NCI-H69 (cell line): ENCODE measurements at places on chromosomes 6 and 20.
A peak's percentile ranks its signal among the peaks of the same experiment; 100 is the strongest.

DNA sequence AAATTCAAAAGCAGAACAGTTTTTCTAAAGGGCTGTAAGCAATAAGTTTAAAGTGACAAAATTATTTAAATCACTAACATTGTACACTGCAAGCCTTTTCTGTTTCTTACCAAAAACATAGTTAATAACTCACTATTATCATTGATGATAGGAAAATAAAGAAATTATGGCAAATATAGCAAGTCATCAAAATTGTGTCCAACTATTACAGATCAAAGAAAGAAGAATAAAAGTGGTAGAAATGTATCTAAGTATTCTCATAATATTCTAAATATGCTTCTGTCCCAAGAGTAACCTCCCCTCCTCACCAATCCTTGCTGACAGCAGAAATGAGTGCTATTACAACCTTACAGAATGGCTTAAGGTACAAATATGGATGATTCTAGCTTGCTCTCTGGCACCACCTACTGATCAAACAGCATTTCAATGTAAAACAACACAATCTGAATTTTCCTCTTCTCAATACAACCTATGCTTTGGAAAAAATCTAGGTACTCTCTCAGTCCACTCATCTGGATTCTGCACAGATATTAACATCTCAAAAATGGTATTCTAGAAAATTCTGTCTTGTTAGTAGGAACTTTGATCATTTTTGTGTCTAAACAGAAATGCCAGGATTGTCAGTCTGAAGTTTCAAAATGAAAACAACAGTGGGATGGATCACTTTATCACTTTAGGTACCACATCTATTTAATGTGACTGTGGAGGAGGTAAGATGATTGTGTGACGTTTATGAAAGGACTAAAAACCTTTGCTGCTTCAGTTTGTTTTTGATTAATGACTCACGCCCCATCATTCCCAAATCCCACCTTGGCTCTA, 40.9 kb downstream of the ZFP64 start:
- DNase-seq, result peak; percentile 42

- DNase-seq, result peak; percentile 82
These were observed 9.2 kb upstream of the C6orf141 start for GRCh38 chr6:49541210-49541724.

GRCh38 chr20:38973645-38974044, 11.5 kb downstream of the DHX35 start:
- no peak for DNase-seq

DNA sequence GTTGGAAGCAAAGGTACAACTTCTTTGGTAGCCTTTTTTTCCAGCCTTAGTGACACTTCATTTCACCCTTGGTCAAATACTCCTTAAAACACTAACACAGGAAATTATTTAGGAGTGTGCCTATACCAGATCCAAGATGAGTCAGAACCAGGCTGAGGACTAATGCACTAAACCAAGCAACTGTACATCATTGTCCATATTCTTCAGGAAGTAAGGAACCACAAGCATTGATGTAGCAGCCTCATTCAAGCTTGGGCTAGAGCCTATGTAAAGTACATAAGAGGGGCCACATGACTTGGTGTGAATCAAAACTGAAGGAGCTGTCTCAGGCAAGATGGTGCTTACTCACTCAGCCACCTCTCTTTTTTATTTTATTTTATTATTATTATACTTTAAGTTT, 20.7 kb upstream of the ADGB start:
- no peak for DNase-seq

- DNase-seq, result no peak
These were observed 10.5 kb downstream of the AURKA start for GRCh38 chr20:56381501-56381900.

DNA sequence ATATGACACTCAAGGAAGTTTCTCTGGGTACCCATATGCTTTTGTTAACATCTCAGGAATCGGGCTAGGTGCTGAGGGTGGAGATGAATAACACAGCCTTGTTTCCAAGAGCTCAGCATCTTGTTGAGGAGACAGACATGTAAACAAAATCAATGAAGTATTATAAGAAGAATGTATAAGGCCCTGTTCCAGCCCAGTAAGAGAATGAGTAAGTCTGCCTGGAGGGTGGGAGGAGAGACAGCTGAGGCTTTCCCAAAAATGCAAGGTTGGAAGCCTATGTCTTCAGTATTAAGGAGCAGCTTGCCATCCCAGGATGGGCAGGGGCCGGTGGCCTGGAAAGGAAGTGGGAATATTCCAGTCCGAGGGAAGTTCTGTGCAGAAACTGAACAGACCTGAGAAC, 615.3 kb upstream of the BTBD3 start:
- no peak for DNase-seq

DNA sequence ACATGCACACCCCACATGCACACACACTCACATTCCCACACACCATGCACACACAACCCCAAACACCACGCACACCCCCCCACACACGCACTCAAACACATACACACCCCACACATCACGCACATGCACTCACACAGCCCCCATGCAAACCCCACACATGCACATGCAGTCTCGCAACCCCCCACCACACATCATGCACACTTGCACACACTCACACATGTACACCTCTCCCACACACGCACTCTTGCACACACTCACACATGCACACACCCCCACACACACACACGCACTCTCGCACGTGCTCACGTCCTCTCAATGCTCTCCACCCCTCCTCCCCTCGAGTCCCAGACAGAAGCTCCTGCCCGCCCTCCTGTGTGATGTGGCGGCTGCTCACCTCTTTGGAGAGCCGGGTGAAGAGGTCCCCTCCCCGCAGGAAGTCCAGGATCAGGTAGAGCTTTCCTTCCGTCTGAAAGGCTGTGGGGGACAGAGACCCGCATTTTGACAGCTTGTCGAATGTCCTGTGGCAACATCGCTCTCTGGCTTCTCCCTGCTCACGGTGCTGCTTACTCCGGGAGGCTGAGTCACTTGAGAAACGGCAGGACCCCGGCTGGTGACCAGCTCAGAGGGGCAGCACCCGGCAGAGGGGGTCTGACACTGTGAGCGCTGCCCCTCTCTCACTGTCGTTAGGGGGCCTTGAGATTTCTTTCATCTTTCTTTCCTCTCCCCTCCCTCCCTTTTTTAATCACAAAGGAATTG, 78.5 kb downstream of the RAMACL start:
- DNase-seq, result no peak

- DNase-seq, result peak; percentile 60
These were observed 908.7 kb upstream of the CITED2 start for GRCh38 chr6:140283197-140283596.

- no peak for DNase-seq
These were observed 15.2 kb downstream of the TFEB start for GRCh38 chr6:41720262-41720620.

- DNase-seq, result no peak
These were observed 20.1 kb downstream of the CDKAL1 start for GRCh38 chr6:20554326-20554725.

- DNase-seq, result no peak
These were observed 21.4 kb downstream of the SDCBP2 start for GRCh38 chr20:1307571-1307971.

GRCh38 chr20:38633577-38634093, 32.0 kb downstream of the ARHGAP40 start:
- DNase-seq, result peak; percentile 51

DNA sequence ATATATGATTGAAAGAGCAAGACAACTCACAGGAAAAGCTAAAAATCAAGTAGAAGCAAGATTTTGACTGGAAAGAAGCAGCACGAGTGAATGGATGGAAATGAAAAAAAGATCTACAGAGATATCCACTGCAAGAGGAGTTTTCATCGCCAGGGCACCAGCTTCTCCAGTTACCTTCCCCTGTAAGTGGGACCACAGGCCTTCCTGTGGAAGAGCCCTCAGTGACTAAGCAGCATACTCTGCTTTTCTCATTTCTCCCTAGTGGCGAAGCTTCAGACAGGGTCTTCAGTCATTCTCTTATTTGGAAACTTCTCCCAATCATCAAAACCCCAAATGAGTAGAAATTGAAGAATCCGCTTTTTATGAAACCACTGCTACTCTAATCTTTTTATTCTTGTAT, 40.5 kb downstream of the ADGRB3 start:
- DNase-seq, result no peak

- DNase-seq, result peak; percentile 11
These were observed 13.2 kb downstream of the CCN2 start for GRCh38 chr6:131937703-131938631.

DNA sequence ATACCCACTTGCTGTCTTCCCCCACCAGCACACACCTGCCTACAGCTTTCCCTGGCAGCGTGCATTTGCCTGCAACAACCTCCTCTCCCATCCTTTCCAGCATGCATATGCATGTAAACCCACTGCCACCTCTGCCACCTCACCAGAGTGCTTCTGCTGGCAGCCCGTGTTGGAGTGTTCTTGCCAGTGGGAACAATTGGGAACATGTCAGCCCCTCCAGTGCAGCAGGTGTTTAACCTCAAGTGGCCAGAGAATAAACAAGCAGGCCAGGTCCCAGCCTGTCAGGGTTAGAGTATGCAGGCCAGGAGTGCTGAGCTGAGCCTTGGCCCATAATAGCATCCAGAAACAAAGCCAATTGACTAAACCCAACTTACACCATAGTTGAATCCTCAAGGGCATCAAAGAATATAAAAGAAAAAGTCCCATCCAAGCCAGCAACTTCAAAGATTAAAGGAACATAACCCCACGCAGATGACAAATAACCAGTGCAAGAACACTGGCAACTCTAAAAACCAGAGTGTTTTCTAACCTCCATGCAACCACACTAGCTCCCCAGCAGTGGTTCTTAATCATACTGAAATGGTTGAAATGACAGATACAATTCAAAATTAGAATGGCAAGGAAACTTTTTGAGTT, 1212.1 kb upstream of the CITED2 start:
- DNase-seq, result no peak

- DNase-seq, result no peak
These were observed 177.7 kb upstream of the CDYL start for GRCh38 chr6:4598384-4598995.

DNA sequence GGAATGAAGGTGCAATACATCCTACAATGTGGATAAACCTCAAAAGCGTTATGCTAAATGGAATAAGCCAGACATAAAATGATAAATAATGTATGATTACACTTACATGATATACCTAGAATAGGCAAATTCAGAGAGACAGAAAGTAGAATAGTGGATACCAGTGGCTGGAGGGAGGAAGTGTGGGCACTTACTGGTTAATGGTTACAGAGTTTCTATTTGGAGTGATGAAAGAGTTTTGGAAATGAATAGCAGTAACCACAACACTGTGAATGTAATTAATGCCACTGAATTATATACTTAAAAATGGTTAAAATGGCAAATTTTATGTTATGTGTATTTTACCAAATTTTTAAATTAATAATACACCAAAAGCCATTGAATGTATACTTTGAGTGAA, 71.4 kb upstream of the CST7 start:
- no peak for DNase-seq

GRCh38 chr6:167968091-167968490, 29.4 kb upstream of the KIF25 start:
- peak; percentile 49 for DNase-seq

- peak; percentile 96 for DNase-seq
These were observed 80.2 kb downstream of the CARMIL1 start for GRCh38 chr6:25359191-25359861.

- no peak for DNase-seq
These were observed 24.1 kb downstream of the NPEPL1 start for GRCh38 chr20:58716476-58717277.

- no peak for DNase-seq
These were observed 32.6 kb upstream of the AHI1 start for GRCh38 chr6:135530113-135530512.

GRCh38 chr6:157762636-157763035, 60.4 kb upstream of the SNX9 start:
- DNase-seq, result no peak

GRCh38 chr6:56869346-56869745, 85.6 kb upstream of the BEND6 start:
- no peak for DNase-seq

GRCh38 chr6:30135147-30135546, 793 bp upstream of the TRIM40 start:
- DNase-seq, result no peak

GRCh38 chr6:15908871-15909270, 220.0 kb upstream of the MYLIP start:
- DNase-seq, result no peak

- DNase-seq, result peak; percentile 69
These were observed 1.6 kb upstream of the MDGA1 start for GRCh38 chr6:37699138-37699766.

GRCh38 chr6:76702187-76702586, 629.7 kb upstream of the IMPG1 start:
- no peak for DNase-seq

DNA sequence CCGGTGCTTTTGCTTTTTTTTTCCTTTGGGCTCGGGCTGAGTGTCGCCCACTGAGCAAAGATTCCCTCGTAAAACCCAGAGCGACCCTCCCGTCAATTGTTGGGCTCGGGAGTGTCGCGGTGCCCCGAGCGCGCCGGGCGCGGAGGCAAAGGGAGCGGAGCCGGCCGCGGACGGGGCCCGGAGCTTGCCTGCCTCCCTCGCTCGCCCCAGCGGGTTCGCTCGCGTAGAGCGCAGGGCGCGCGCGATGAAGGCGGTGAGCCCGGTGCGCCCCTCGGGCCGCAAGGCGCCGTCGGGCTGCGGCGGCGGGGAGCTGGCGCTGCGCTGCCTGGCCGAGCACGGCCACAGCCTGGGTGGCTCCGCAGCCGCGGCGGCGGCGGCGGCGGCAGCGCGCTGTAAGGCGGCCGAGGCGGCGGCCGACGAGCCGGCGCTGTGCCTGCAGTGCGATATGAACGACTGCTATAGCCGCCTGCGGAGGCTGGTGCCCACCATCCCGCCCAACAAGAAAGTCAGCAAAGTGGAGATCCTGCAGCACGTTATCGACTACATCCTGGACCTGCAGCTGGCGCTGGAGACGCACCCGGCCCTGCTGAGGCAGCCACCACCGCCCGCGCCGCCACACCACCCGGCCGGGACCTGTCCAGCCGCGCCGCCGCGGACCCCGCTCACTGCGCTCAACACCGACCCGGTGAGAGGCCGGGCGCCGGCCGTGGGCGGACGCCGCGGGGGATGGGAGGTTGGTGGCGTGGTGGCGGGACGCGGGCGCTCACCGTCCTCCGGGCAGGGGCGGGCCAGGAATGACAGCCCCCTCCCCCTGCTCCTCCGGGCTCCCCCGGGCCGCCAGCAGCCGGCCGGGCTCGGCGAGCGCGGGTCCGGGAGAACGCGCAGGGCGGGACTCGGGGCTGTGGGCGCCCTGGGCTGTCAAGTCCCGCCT, 606 bp downstream of the ID4 start:
- DNase-seq, result peak; percentile 83
